ENCODE measurements at places on chromosomes 12 and 14. TPM values are rescaled to one million over a fixed set of nuclear protein-coding genes. Genes with fewer than 3 reads are reported as not detected.

The IL22 gene
- total RNA-seq: not detected

The CLEC6A gene
- total RNA-seq: not detected

The KCNC2 gene
- total RNA-seq: not detected

The KERA gene
- not detected for total RNA-seq

The WSCD2 gene
- total RNA-seq: not detected

The NCKAP5L gene
- 25.9 TPM for total RNA-seq

The SLC5A8 gene
- not detected for total RNA-seq

The PACS2 gene
- total RNA-seq: 46.4 TPM

The FGF6 gene
- total RNA-seq: not detected

The SLCO1A2 gene
- not detected for total RNA-seq

The MAP1LC3B2 gene
- 0.53 TPM for total RNA-seq

All from myometrial cell (primary cell).